Peyer's patch (tissue), 4 donors: ENCODE measurements at places on chromosomes 2 and 18.
A peak's percentile ranks its signal among the peaks of the same experiment; 100 is the strongest.

GRCh38 chr18:76504749-76505148 is 9.7 kb upstream of the ZNF516 start:
- no peak for DNase-seq

- no peak for DNase-seq
These were observed 11.5 kb downstream of the SPEG start for GRCh38 chr2:219446101-219446504.

- no peak for DNase-seq
These were observed 42.2 kb upstream of the EPG5 start for GRCh38 chr18:46009125-46009840.

GRCh38 chr2:210663631-210664089 is 107.3 kb downstream of the CPS1 start:
- no peak for DNase-seq

GRCh38 chr18:8982416-8983183 is 119.9 kb upstream of the NDUFV2 start:
- peak; percentile 52 for DNase-seq

- DNase-seq = no peak
These were observed 271.8 kb downstream of the MTX2 start for GRCh38 chr2:176540995-176541394.

- DNase-seq = no peak
These were observed 308.2 kb upstream of the LRATD1 start for GRCh38 chr2:14324308-14324707.

DNA sequence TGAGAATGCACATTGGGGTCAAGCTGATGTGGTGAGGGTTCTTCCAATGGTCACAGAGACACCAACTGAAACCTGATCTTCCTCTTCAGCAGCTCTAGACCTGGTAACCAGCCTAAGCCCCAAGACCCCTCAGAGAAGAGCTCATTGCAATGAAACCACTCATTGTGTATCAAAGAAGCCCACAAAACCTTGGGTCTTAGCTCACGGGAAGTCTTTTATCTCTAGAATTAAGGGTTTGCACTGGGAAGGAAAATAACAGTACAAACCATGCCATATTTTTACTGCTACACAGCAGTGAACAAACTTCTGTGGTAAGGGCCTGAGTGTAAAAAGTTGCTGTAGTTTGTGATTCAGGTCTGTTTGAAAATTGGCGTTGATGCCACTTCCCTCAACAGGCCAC is 8.6 kb upstream of the UBXN4 start:
- no peak for DNase-seq

- DNase-seq = no peak
These were observed 10.6 kb upstream of the WIPF1 start for GRCh38 chr2:174607989-174608865.

DNA sequence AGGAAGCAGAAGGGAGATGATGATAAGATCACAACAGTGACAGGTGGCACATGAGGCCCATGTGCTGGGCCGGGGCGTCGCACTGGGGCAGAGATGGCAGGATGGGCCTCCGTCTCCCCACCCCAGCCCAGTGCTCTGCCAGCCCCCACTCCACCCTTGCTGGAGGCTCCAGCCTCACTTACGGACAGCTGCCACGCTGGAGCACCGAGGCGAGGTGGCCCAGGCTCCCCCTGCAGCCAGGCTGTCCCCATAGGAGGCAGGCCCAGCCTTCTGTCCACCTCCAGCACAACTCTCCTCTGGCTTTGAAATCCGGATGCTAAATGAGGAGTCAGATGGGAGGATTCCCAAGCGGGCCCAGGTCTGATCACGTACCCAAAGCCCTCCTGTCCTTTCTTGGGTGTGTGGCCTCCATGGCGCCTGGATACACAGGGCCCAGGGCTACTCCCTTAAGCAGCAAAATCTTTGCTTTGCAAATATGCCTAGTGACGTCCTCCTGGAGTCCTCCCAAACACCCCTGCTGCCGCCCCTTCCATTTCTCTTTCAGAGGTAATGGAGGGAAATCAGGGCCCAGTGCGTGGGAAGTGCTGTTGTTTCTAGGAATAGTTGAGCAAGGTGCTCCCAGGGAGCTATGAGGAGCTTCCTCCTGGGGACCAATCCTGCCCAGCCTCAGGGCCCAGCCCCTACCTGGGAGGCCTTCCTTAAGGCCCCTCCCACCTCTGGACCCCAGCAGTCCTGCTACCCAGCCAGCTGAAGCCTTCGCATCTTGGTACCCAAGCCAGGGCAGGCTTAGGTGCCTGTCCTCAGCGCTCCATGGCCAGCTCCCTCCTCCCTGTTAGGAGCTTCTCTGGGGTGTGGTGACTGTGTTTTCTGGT is 170.4 kb upstream of the MYCN start:
- DNase-seq = no peak

- no peak for DNase-seq
These were observed 1.3 kb downstream of the NPPC start for GRCh38 chr2:231924889-231925275.

- DNase-seq = no peak
These were observed 101.3 kb downstream of the FOXI3 start for GRCh38 chr2:88351249-88351601.

DNA sequence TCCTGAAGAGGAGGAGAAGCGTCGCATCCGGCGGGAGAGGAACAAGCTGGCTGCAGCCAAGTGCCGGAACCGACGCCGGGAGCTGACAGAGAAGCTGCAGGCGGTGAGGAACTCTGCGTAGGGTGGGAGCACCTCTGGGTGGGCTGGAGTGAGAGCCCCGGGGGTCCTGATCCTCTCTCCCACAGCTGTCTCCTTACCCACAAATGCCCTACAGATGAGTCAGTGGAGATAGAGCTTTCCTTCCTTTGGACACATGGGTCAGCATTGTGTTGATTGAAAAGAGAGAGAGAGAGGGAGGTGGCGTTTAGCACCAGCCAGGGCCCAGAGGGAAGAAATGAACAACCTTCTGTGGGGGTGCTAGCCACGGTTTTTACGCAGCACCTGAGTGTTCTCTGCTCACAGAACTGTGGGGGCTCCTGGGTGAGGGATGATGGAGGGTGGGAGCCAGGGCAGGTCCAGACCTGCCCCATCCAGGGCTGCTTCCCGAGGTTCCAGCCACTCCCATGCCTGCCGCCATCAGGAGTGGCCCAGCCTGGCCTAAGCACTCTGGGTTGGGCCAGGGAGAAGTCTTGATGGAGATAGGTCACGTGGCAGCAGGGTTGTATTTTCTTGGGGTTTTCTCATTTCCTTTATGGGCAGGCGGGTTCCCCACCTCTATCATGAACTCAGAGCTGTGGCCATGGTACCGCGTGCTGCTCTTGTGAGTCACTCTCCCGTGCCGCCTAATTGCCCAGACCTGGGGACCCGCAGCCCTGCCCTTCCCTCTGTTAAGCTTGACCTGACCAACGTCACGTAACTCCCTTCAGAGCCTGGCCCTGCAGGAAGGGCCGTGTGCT is 16.3 kb downstream of the FOSL2 start:
- peak; percentile 59 for DNase-seq

DNA sequence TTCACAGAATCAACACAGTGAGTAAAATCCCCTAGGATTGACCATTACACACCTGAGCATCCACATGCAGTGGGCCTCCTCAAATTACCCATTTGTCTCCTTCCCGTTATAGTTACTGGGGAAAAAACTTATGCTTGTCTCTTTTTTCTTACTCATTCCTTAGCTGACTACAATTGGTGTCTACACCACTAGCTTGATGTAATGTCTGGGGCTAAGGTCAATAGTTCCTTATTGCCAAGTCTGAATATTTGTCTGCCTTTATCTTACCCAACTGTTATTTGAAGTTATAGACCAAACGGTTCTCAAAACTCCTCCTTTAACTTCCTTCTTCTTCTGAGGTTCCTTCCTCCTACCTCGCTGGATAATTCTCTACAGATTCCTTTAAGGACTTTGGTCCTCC is 41.9 kb upstream of the TMEM17 start:
- no peak for DNase-seq

DNA sequence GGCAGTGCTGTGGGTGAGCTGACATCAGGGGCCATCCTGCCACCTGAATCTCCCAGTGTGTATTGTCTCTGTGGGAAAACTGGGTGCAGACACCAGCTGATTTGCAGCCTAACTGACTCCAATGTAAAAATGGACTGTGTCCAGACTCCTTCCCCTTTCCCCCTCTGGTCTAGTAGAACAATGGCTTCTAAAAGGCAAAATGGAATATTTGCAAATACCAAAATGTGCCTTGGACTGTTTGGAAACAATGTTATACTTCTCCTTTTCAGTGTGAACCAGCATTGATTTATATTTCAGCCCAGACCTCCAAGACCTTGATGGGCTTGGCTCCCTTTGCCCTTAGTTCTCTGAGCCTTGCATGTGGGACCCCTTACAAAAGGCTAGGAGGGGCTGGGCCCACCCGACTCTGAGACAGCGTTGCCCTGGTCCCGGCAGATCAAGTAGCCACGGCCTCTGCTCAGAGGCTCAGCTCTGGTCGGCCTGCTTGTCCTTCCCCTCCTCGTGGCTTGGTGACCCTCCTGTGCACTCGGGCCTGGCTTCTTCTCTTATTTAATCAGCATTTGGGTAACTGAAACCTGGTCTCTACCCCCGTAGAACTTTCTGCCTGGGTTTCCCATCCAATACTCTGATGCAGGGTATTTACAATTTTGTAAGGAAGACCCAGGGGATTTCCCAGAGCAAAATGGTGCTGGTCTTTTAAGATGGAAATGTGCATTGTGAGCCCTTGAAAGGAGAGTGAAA is 18.0 kb upstream of the ACKR3 start:
- DNase-seq = no peak

- DNase-seq = no peak
These were observed 46.3 kb downstream of the NOP58 start for GRCh38 chr2:202311823-202312388.

GRCh38 chr2:226423498-226423960 is 376.1 kb downstream of the IRS1 start:
- no peak for DNase-seq

GRCh38 chr2:235779444-235779896 is 285.6 kb downstream of the AGAP1 start:
- peak; percentile 84 for DNase-seq

- DNase-seq = peak; percentile 84
These were observed 42.6 kb upstream of the EDAR start for GRCh38 chr2:109031476-109032228.

DNA sequence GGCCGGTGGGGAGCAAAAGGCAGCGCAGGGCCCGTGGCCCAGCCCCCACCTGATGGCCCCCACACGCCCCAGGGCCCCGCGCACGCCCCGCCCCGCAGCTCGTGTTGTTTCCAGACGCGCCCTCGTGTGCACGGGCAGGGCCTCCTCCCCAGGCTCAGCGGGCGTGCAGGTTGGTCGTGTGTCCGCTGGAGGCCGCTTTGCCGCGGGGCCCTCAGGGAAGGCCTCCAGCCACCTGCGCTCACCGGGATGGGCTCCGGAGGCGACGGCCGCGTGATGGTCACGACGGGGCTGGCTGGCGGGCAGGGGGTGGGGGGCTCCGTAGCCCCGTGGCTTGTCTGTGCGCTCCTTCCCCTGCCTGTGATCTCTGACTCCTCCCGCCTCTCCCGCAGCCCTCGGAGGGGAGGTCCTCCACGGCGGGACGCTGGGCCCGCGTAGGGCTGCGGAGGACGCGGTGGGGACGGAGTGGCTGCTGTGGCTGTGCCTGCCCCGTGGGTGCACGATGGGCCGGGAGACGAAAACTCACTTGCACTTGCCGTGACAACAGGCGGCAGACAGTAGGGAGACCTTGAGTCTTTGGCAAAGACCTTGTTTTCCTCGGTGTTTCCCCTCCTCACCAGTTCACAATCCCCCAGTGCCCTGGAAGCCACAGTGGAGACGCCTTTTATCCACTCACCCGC is 67.1 kb downstream of the RTP5 start:
- DNase-seq = no peak

GRCh38 chr2:121561617-121562268 is 31.1 kb downstream of the RNU4ATAC start:
- DNase-seq = no peak

DNA sequence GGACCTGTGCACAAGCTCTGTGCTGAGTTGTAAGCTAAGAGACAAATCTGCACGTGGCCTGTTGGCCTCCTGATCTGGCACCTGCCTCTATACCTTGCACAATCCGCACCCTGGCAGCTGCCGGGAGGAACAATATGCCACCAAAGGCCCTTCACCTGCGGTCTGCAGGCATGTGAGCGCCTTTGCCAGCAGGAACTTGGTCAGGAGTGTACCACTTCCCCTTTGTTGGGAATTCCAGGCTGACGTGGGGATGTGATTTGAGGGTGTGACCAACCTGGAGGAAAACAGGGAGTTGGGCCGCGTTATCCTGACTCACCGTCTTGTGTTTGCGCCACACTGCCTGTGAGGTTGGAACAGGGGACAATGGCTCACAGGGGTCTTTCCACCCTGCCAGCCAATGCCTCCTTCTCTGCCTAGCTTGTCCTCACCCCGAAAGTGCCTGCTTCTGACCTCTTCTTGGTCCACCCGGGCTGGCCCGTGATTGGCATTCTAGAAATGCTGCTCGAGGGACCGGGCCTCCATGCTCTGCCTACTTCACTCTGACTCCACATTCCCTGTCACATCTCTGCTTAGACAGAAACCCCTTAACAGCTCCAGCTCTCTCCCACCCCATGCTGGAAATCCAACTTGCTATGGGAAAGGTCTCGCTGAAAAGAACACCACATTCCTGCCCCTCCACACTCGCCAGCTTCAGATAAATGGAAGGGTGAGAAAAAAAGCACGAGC is 67.1 kb upstream of the MAP4K4 start:
- DNase-seq = no peak

DNA sequence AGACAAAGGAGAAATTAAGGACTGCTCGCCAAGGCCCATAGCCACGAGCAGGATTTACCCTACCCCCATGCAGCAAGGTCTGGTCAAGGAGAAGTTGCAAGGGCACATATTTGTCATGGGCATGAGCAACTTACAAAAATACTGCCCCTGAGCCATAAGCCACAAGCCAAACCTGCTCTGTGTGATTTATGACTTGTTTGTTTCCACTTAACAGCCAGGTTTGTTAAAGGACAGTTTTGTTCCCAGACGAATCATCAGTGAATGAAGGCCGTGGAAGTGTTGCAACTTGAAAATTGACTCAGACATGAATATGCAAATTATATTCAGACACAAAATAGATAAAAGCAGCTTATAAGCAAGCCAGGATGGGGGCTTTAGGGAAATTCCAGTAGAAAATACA is 31.3 kb upstream of the EVA1A start:
- no peak for DNase-seq

DNA sequence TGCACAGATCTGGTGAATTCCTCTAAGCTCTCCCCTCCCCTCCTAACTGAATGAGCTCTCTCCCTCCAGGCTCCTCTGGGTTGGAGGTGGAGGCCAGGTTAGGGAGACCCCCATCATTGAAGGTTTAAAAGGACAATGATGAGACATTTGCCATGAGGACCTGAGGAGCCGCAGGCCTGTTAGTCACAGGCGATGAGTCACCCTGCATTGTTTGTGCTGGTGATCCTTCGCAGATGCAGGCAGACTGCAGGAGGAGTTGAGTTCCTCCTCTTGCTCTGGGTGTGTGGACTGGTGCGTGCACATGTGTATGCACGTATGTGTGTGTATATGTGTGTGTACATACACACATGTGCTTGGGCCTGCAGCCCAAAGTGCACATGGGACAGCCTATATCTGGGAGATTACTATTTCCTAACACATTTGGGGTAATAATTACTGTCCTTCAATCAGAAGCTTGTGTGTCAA is 42.0 kb downstream of the MCFD2 start:
- peak; percentile 27 for DNase-seq

GRCh38 chr2:233245406-233245805 is 6.1 kb upstream of the ATG16L1 start:
- DNase-seq = no peak

- peak; percentile 34 for DNase-seq
These were observed 62.2 kb upstream of the PMAIP1 start for GRCh38 chr18:59837586-59837985.

GRCh38 chr2:170245312-170245711 is 67.4 kb downstream of the MYO3B start:
- DNase-seq = no peak
